ENCODE measurements at places on chromosomes 5 and 9.
A peak's percentile ranks its signal among the peaks of the same experiment; 100 is the strongest.

DNA sequence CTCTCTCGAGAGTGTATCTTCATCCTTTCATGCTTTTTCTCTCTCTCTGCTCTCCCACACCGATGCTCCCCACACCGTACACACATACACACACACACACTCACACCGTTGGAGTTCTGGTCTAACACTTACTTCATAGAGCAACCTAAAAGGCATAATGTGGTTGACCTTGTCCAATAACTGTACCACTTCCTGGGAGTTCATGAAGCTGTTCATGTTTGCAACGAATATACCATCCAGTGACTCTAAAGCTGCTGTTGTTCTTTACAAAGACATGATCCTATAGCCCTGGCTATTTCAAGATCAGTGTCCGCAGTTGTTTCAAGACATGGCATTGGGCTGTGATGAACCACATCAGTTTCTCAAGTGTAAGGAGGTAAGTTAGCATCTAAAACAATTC, 10.0 kb downstream of the MEF2C start:
- DNase-seq = no peak

DNA sequence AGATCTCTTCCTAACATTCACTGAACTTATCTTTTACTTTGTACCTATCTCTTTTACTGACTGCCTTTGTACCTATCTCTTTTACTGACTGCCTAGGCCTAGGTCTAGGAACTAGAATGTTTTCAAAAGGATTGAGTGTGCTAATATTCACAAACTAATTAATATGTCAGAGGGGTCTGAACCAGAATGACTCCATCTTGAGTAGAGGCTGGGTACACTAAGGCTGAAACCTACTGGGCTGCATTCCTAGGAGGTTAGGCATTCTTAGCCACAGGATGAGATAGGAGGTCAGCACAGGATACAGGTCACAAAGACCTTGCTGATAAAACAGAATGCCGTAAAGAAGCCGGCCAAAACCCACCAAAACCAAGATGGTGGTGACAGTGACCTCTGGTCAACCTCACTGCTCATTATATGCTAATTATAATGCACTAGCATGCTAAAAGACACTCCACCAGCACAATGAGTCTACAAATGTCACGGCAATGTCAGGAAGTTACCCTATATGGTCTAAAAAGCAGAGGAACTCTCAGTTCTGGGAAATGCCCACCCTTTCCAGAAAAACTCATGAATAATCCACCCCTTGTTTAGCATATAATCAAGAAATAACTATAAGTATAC, 2.5 kb upstream of the RHOBTB3 start:
- no peak for DNase-seq

DNA sequence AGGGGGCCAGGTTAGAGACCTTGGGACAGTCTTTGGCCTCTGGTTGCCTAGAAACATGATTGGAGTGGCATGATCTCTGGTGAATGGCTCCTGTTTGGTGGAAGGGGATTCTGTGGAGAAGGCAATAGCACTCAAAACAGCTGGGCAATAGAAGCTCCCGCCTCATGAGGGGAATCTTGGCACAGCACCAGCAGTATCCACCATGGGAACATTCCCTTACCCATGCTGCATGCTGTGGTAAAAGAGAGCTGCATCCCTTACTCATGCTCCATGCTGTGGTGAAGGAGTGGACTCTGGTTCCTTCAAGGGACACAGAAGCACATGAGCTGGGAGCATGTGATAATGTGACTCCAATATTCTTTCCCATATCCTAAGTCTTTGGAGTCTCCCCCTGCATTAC, 160.6 kb downstream of the PJA2 start:
- no peak for DNase-seq

DNA sequence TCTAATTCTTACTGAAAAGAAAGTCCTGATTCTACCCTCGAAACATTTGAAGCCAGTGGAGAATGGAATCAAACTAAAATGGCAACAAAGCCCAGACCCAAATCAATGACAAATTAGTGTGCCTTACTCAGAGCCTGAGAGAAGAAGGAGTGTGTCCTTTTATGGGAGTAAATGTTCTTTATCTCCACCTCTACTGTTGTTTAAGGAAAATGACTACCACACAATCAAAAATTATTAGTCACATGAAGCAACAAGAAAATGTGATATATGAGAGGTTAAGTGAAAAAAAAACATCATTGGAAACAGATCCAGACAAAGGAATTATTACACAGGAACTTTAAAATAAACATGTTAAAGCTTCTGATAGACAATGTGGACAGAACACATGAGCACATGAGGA, 49.7 kb upstream of the FOXB2 start:
- no peak for DNase-seq

DNA sequence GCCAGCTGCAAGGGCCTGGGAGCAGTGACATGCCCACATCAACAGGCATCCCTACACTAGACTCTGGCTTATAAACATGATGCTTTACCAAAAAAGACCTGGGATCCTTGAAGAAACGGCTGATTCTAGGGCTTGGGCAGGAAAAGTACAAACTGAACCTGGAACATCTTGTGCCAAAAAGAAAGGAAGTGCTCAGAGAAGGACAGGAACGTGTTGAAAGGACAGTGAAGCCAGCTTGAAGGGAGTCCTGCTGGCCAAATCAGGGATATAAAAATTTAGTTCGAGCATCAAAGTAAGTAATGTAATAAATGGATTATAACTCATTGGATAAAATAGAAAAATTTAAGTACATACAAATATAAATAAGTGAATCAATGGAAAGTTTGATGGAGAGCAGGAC, 58.1 kb downstream of the ALDH7A1 start:
- no peak for DNase-seq

- DNase-seq = no peak
These were observed 24.8 kb upstream of the FOXI1 start for GRCh38 chr5:170080786-170081445.

DNA sequence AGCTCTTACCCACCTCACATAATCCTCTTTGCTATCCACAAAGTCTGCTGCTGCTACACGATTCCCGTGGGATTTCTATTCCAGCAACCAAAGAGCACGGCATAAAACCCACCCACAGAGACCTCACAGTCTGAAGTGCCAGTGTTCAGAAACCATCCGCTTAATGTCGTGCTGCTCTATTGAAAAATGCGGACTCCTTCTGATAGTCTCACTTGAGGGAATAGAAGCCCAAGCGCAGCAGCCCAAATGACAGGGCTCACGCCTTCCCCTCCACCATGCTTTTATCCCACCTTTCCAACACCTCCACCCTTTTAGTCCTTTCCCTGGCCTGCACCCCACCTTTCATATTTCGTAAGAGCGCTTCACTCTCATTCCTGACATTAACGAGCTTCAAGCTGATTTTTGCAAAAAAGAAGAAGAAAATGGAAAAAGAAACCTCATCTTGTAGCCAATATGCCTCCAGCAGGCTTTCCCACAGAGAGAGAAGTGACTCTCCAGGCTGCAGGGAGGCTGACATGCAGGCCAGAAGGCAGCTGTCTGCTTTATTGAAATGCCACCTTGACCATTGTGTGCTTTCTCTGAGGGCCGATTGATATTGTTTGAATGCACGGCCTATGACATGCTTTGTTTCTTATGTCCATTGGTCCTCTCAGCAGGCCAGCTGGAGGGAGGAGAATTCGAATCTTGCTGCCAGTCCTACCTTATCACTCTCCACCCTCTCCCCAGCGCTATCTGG, 70.6 kb upstream of the PCSK1 start:
- DNase-seq = no peak

DNA sequence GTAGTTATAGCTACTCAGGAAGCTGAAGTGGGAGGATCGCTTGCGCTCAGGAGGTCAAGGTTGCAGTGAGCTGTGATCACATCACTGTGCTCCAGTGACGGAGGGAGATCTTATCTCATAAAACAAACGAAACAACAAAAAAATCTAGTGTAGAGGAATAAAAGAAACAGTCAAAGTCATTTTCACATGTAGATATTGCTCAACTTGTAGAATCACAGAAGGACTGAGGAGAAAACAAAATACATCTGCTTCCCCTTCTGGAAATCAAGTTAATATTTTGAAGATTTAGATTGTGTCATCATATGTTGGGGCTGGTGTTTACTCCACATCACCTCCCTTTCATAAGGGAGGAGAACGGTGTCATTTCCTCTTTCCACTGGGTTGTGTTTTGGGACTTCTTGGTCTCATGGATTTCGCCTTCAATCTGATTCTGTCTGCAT, 8.2 kb upstream of the SLC46A2 start:
- no peak for DNase-seq

DNA sequence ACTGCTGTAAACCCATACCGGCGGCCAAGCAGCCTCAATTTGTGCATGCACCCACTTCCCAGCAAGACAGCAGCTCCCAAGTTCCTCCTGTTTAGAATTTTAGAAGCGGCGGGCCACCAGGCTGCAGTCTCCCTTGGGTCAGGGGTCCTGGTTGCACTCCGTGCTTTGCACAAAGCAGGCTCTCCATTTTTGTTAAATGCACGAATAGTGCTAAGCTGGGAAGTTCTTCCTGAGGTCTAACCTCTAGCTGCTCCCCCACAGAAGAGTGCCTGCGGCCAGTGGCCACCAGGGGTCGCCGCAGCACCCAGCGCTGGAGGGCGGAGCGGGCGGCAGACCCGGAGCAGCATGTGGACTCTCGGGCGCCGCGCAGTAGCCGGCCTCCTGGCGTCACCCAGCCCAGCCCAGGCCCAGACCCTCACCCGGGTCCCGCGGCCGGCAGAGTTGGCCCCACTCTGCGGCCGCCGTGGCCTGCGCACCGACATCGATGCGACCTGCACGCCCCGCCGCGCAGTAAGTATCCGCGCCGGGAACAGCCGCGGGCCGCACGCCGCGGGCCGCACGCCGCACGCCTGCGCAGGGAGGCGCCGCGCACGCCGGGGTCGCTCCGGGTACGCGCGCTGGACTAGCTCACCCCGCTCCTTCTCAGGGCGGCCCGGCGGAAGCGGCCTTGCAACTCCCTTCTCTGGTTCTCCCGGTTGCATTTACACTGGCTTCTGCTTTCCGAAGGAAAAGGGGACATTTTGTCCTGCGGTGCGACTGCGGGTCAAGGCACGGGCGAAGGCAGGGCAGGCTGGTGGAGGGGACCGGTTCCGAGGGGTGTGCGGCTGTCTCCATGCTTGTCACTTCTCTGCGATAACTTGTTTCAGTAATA, at the start of gene FXN:
FXN (plus strand) TSS at position 315 of the 871 bp plus-strand sequence; CDS start at position 346, 31 bp downstream.
- peak; percentile 82 for DNase-seq

GRCh38 chr5:41722359-41722950, 147.8 kb downstream of the OXCT1 start:
- DNase-seq = no peak

DNA sequence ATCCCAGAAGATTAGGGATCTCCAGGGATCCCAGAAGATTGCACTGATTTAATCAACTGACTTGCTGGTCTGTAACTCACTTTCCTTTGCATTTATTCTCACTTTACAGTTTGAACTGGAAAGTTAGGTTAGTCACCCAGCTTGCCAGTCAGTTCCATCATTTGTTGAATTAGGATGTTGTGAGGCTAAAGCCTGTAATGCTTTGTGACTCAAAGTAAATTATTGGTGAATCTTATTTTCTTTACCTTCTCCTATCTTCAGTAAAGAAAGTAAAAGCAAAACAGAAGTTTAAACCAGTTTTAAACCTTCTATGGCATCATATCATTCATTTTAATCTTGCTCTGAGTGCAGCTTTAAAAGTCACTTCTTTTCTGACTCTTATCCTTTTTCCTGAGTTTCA, 85.8 kb downstream of the SLC44A1 start:
- DNase-seq = no peak

DNA sequence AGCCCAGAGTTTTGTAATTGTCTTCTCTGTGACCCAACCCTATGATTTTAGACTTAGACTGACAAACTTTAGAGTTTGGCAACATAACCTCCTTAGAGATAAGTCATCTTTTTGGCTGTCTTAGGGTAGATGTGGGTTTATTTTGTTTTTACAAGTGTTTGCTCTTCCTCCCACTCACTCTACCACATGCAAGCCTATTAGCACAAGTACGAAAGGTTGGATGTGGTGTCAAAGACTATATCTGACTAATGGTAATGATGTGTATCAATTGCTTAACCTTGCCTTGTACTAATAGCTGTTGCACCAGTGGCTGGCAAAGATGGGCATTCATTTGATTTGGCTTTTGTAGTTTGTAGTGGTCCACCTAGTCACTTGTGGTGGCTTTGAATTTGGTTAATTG, 46.5 kb downstream of the SLC25A46 start:
- no peak for DNase-seq

GRCh38 chr5:169847519-169847918, 132.8 kb downstream of the INSYN2B start:
- DNase-seq = no peak

GRCh38 chr5:136516637-136517036, 151.3 kb upstream of the TRPC7 start:
- DNase-seq = no peak

DNA sequence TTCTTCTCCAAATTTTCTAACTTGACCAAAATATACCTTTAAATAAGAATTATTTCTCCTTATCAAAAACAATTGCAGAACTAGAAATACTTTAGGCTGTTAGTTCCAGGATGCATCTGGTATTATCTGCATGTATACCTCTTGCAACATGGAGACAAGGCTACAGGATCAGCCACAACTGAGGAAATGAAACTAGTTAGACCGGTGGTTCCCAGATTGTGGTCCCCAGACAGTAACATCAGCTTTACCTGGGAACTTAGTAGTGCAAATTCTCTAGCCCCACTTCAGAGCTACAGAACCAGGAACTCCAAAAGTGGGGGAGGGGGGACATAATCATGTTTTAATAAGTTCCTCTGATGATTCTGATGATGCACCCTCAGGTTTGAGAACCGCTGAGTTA, 61.6 kb upstream of the C9orf72 start:
- no peak for DNase-seq

DNA sequence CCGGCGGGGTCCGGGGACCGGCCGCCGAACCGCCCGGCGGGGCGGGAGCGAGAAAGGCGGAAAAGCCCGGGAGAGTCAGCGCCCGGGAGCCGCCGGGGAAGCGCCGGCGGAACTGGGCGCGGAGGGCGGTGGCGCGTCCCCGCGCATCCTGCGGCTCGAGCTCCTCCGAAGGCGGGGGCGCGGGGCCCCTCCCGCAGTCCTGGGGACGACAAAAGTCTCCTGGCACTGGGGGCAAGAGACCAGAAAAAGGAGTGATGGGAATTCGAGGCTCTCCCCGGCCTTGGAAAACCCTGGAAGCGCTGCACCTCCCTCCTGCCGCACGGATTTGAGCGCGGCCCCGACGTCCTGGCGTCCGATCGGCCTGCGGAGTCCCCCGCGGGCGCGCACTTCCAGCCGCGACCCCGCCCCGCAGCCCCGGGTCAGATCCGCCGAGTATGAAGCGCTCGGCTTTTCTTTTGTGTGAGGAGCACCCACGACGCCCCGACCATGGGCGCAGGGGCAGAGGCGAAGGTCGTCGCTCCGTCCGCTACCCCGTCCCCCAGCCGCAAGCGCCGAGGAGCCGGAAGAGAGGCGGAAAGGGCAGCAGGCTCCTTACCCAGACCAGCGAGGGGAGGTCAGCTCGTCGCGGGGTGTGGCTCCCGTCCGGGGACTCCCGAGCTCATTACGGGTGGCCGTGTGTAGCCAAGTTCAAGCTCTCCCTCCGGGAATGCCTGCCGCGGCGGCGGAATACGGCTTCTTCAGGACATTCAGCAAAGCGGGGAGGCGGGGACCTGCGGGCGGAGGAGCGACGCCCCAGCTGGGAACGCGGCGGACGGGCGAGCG, at the start of gene EPB41L4A:
EPB41L4A (minus strand) TSS at position 114 of the 822 bp plus-strand sequence. CDS start 238 bp downstream, outside the sequence.
- DNase-seq = peak; percentile 16
